T-helper 17 cell (primary cell): ENCODE measurements at places on chromosomes 2 and 18. TPM values are rescaled to one million over a fixed set of nuclear protein-coding genes. Genes with fewer than 3 reads are reported as not detected.

DNA sequence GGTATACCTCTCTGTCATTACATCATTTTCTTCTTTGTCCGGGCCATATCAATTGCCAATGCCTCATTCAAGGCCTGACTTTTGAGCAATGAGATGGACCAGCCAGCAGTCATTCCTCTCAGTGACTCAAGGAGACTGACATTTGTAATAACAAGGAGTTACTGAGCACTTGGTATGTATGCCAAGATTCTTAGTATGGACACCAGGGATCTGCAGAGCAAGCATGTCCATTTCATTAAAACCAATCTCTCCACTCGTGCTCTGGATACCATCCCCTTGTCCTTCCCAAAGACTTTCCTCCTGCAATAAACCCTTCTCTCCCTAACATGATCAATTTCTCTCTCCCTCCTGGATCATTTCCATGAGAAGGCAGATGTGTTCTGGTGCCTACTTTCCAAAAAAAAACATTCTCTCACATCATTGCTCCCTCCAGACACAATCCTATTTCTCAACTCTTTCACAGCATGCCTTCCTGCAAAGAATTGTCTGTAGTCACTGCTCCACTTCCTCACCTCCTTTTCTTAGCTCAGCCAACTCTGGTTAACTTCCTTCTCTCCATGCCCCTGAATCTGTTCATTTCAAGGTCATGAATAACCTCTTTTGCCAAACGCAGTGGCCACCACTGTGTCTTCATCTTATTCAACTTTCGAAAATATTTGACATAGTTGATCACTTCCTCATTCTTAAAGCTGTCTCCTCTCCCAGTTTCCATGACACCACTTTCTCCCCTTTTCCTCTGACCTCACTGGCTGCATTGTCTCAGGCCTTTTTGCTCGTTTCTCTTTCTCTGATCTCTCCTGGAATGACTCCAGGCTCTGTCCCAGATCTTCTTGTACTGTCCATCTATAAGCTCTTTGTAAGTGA is 102.8 kb upstream of the CYP1B1 start:
- H3K4me1 ChIP-seq = peaks cover 2% of the 10 kb centered on the region
- DNase-seq = no peak
- no peaks in the 10 kb centered on the region for H3K36me3 ChIP-seq
- H3K27ac ChIP-seq = no peak overlapping the region

DNA sequence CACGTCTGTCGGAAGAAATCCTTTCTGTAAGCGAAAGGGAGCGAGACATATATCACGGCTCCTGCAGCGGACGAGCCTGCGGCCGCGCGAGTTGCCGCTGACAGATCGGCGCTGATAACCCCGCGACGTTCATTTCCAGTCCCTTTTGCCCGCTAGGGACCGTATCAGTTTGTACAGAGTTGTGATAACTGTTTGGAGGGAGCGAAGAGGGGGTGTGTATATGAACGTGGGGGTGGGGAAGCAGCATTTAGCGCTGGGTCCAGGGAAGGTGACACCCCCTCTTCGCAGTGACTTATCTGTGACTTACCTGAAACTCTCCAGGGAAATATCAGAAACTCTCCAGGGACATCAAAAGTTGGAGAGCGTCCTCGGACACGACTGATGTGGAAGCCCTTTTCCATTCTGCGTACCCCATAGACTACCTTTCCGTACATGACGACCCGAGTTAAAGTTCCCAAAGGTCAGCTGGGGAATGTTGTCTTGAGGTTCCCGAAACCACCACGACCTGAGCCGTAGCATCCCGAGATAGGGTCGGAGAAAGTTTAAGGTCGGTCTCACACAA is 948 bp upstream of the GATA6 start:
- peak overlapping the region; percentile 62 for H3K4me3 ChIP-seq
- H3K27ac ChIP-seq = no peak overlapping the region
- no peak for DNase-seq

The KIAA2012 gene
- not detected for total RNA-seq

GRCh38 chr2:230360028-230360427 is 33.0 kb downstream of the SP140L start:
- no peaks in the 10 kb centered on the region for H3K27me3 ChIP-seq
- H3K27ac ChIP-seq = no peak overlapping the region
- H3K4me1 ChIP-seq = peaks cover 13% of the 10 kb centered on the region
- DNase-seq = no peak

The GREB1 gene
- total RNA-seq = 0.15 TPM

The LOXL3 gene
- total RNA-seq = 2.0 TPM

The C18orf54 gene
- 0.92 TPM for total RNA-seq
